ELF-1 (cell line): ENCODE measurements at places on chromosomes 13 and 19.

GRCh38 chr19:845707-846521 is 5.1 kb downstream of the PRTN3 start:
- no peak for DNase-seq

- DNase-seq = no peak
These were observed 45.9 kb downstream of the SUGP2 start for GRCh38 chr19:18987456-18987855.

DNA sequence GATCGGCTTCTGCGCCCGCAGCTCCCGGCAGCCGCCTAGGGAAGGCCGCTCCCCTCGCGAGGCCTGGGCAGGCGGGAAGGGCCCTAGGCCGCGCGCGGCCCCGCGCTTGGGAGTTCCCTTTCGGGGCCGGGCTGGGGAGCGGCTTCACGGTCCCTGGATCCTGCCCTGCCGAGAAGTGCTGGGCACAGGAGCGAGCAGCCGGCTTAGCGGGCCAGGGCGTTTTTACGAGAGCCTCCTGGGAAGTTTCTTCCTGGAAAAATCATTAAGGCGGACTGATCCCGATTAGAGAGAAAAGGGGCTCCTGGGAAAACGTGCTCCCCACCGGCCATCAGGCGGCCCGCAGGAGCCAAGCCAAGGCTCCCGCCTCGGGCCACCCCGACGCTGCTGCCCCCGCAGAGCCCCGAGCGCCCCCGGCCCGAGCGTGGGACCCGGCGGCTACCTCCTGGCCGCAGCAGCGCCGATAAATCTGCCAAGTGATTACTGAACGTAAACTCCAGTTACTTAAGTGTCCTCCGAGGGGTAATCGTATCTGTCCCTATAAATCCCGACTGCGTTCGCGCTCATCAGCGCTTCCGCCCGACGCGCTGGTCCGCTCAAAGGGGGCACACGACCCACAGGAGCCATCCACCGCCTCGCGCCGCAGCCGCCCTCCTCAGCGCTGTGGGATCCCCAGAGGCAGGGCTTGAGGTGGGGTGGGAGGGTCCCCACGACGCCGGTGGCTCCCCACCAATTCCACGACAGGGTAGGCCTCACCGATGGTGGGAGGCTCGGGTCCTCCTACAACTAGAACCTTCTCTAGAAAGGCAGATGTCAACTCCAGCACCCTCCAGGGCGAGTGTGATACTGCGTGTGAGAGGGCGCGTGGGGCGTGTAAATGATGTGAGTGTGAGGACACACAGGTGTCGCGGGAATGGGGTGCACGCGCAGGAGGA is 2.8 kb downstream of the ZIC5 start:
- DNase-seq = peak; percentile 57

DNA sequence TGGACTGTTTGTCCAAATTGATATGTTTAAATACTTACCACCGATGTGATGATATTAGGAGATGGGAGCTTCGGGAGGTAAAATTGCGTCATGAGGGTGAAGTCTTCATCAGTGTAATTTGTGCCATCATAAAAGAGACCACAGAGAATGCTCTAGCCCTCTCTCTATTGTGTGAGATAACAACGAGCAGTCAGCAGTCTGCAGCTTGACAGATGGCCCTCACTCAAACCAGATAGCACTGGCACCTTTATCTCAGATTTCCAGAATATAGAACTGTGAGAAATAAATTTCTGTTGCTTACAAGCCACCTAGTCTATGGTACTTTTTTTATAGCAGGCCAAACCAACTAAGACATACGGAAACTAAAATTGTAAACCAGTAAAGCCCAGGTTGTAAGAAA is 1718.9 kb upstream of the MIR17HG start:
- DNase-seq = no peak

- DNase-seq = peak; percentile 71
These were observed 850 bp upstream of the CERS4 start for GRCh38 chr19:8208119-8208921.

DNA sequence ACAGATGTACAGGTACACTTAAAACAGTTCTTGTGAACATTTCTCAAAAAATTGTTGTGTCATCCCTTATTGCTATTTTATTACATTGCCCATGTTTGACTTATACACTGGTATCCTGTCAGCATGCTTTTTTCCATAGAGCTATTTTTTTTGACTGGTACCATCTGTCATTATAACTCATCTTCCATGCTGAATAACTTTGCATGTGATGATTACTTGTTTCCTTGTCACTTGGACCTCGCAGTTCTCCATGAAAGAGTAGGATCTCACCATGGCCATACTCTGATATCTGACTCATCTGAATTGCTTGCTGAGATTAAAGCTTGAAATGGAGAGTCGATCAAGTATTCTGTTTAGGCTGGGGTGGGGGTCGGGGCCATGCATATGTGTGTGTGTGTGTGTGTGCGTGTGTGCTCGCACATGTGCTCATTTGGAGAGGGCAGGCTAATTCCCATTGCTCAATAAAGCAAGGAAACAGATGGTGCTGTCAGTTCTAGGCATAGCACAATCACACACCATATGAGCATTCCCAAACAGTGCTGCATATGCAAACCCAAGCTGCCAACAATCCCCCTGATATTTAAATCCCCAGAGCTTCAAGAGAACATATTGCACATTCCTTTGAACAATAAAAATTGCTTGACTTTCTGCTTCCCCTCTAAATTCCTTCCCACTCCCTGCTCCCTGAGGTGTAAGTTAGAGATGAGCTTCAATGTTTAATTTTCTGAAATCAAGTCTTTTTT is 62.9 kb downstream of the NHLRC3 start:
- DNase-seq = no peak

DNA sequence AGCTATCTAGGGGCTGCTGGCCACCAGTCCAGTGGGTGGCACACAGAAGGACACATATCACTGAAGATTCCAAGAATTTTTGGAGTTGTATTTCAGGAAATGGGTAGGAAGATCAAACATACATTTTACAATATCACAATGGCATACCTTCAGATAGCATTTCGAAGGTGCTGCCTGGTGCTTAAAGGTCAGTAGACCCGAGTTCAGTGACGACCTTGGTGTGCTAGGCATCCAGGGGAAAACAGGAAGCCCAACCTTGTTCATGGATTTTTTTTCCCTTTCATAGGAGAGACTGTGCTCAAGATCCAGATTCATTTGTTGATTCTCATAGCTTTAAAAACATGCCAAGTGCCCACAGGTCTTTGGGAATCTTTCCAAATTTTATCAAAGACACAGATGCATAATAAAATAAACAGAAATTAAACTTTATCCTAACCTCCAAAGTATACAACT is 51.0 kb upstream of the RCBTB2 start:
- DNase-seq = no peak

GRCh38 chr19:42360787-42361544 is 29.1 kb downstream of the CNFN start:
- peak; percentile 40 for DNase-seq

GRCh38 chr19:1076046-1076386 is 9.0 kb downstream of the ARHGAP45 start:
- no peak for DNase-seq

DNA sequence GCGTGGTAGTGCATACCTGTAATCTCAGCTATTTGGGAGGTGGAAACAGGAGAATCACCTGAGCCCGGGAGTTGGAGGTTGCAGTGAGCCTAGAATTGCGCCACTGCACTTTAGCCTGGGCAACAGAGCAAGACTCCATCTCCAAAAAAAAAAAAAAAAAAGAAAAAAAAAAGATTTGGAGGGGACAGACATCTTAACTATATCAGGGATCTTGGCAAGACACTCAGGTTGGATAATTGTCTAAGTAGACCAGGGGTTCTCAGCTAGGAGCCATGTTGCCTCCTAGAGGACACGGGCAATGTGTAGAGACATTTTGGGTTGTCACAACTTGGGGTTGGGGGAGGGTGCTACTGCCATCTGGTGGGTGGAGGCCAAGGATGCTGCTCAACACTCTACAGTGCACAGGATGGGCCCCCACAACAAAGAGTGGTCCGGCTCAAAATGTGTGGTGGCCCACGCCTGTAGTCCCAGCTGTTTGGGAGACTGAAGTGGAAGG is 1.9 kb upstream of the ZNF580 start:
- peak; percentile 67 for DNase-seq

- DNase-seq = no peak
These were observed 43.1 kb downstream of the COL4A1 start for GRCh38 chr13:110263888-110264287.

GRCh38 chr19:5131031-5131505 is 162.2 kb downstream of the KDM4B start:
- no peak for DNase-seq

GRCh38 chr13:91181892-91182291 is 165.6 kb upstream of the MIR17HG start:
- no peak for DNase-seq

GRCh38 chr13:75294110-75294509 is 187.9 kb downstream of the TBC1D4 start:
- DNase-seq = no peak

GRCh38 chr19:19817357-19817756 is 4.2 kb downstream of the ZNF506 start:
- no peak for DNase-seq

- DNase-seq = no peak
These were observed 21.5 kb downstream of the STARD13 start for GRCh38 chr13:33263976-33264619.

DNA sequence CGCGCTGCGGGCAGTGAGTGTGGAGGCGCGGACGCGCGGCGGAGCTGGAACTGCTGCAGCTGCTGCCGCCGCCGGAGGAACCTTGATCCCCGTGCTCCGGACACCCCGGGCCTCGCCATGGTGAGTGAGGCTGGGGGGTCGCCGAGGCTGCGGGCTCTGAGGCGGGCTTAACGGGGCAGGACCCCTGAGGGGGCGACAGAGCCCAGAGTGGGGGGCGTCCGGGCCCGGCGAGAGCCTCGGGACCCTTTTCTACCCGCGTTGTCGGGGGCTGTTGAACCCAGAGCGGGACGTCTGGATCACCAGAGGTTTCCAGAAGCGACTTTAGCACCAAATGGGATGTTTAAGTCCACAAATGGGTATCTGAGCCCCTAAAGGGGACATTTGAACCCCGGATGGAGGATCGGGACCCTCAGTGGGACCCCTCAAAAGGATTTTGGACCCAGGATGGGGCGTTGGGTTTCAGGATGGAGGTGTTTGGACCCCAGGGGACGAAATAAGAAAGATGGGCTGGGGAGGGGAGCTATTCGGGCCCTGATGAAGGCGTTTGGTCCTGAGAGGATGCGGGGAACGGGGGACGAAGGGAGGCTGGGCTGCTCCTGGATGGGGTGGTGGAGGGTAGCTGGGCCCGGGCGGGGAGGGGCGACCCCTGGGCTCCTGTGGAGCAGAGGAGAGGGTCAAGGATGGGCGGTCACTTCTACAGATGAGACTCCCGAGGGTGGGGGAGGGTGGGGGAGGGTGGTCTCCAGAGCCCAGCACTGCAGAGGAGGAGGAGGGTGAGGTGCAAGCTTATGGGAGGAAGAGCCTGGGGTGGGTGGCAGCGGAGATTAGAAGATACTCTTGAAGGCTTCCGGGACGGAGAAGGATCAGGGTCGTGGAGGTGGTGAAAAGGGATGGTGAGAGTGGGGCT is at the start of gene CALM3:
TSS of gene CALM3 (plus strand) at position 13 of the 907 bp plus-strand sequence. CDS start at position 118, 105 bp downstream.
- DNase-seq = no peak

GRCh38 chr13:114313061-114313860 is 1.0 kb upstream of the CHAMP1 start:
- peak; percentile 8 for DNase-seq

DNA sequence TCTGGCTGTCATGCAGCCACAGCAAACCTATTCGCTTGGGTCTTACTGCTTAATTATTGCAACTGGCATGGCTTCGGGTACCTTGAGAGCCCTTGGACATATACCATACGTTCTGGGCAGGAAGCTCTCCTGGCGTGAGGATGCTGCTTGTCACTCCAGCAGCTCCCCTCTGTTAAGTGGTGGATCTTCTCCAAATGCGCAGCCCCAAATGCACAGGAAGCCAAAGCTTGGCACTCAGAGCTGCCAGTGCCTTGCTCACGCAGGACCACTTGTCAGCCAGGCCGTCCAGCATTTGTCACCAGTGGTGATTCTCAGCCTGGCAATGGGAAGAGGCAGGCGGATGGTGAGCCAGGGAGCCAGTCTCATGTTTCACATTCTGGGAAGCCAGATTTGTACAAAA is 158.6 kb downstream of the KATNAL1 start:
- DNase-seq = no peak
